ENCODE measurements at places on chromosomes 3 and 15.

- DNase-seq: no peak
These were observed 37.3 kb upstream of the ATP10A start for GRCh38 chr15:25900431-25900830.

- peak; percentile 43 for DNase-seq
These were observed 120.9 kb downstream of the LIPC start for GRCh38 chr15:58552505-58553364.

GRCh38 chr3:37386627-37387230 lies 212.3 kb upstream of the LRRFIP2 start:
- DNase-seq: no peak

DNA sequence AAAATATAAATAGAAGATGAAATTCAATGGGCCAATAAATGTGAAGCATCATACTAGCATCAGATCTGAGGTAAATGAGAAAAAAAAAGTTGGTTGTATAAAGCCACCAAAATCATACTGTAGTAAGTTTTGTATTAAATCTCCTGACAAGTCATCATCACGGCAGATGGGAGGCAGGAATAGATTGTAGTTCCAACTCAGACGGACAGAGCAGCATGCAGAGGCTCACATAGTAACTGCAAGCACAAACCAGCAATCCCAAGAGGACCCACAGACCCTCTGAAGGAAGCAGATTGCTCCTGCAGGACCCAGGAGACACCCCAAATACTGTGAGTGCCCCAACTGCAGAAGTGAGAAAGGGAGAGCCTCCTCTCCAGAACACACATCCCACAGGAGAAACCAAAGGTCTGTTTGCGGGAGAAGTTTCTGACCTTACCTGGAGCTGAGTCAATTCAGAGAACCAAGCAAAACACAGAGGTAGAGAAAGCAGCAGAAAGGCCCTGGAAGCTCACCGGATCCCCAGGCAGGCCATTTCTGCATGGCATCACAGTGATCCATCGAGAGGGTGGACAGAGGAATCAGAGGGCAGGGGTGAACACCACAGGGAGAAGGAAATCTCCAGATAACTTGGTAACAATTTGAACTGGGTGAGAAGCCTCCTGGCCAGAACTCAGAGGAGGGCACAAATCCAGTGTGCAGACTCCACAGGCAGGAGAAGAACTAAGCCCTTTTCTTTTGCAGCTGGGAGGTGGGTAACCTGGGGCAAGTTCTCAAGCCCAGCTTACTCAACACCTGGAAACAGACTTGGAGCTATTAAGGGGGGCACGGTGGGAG lies 141.6 kb upstream of the ARHGEF26 start:
- no peak for DNase-seq

- peak; percentile 24 for DNase-seq
These were observed 45.1 kb downstream of the RAB11A start for GRCh38 chr15:65914386-65914785.

GRCh38 chr3:179421500-179421899 lies 29.8 kb downstream of the GNB4 start:
- peak; percentile 55 for DNase-seq

DNA sequence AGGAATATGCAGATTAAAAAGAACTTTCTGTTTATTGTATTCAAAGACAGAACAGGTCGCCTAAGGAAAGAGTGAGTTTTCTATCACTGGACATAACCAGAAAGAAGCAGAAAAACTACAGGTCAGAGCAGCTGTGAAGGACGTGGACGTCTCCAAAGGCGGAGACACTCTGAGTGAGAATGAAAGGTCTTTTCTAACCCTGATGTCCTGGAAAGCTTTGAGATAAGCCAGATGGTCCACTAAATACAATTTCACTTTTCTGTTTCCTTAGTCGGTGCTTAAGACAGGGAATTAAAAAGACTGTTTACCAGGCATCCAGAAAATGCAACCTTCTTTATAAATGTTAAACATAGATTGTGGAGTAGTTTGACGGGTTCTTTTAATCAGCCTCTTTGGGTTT lies 360.4 kb downstream of the FGF12 start:
- no peak for DNase-seq

- peak; percentile 90 for DNase-seq
These were observed 1.7 kb downstream of the HYAL2 start for GRCh38 chr3:50320853-50321335.

GRCh38 chr15:94235646-94236045 lies 4.3 kb downstream of the MCTP2 start:
- DNase-seq: no peak

GRCh38 chr3:114411190-114411668 lies 117.4 kb downstream of the TIGIT start:
- DNase-seq: no peak

- DNase-seq: no peak
These were observed 131.1 kb upstream of the BFSP2 start for GRCh38 chr3:133268726-133269134.

GRCh38 chr3:160163229-160163878 lies 61.9 kb upstream of the C3orf80 start:
- no peak for DNase-seq

DNA sequence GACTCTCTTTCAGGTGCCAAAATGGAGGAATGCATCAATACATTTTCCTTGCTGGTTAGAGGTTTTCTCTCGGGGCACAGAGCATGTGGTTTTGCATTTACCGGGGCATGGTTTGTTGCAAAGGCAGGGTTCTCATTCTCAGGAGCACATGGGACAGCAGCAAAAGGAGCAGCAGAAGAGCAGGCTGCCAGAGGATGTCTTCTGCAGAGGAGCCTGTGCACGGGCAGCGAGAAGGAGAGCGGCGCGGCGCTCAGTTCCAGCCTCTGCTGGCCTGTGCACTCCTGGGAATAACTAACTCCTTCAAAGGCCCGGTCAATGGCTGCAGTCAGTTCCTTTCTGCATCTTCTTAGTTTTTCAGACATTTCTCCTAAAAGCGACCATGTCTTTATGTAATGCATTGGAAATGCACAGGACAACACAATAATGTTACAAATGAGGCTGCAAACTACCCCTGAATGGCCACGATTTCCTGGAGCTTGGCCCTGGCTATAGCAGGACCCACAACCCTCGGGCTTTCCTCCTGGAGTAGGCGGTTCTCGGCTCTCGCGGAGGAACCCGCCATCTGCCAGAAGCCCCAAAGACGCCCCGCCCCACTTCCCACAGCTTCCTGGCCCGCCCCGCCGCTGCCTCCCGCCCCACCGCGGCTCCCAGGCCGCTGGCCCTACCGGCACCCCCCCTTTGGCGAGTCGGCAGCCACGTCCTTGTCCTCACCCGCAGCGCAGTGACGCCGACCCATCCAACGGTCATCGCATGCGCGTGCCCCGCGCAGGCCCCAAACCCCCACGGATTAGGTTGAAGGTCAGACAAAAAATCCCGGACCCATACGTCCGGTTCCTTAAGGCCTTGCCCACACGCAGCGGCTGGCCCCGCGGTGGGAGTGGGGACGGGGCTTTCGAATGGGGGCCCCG lies at the start of gene C3orf62:
Gene C3orf62, minus strand, starts transcription at position 758 of the 908 bp plus-strand sequence. Its CDS starts 360 bp downstream, at position 398.
- DNase-seq: peak; percentile 92

DNA sequence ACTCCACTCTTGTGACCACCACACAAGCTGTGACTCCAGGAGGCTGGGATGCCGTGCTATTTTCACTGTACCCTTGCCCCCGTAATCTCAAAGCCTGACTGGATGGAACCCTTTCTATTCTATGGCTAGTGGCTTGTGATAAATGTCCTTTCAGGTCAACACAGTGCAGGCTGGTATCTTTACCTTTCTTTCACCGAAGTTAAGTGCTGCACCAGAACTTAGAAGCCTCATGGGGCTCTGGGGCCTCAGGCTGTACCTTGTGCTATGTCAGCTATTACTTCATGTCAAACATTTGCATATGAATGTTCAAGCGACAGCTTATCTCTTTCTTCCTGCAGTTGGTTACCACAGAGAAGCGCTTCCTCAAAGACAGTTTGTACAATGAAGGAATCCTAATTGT lies 66.8 kb downstream of the RPL39L start:
- DNase-seq: no peak

DNA sequence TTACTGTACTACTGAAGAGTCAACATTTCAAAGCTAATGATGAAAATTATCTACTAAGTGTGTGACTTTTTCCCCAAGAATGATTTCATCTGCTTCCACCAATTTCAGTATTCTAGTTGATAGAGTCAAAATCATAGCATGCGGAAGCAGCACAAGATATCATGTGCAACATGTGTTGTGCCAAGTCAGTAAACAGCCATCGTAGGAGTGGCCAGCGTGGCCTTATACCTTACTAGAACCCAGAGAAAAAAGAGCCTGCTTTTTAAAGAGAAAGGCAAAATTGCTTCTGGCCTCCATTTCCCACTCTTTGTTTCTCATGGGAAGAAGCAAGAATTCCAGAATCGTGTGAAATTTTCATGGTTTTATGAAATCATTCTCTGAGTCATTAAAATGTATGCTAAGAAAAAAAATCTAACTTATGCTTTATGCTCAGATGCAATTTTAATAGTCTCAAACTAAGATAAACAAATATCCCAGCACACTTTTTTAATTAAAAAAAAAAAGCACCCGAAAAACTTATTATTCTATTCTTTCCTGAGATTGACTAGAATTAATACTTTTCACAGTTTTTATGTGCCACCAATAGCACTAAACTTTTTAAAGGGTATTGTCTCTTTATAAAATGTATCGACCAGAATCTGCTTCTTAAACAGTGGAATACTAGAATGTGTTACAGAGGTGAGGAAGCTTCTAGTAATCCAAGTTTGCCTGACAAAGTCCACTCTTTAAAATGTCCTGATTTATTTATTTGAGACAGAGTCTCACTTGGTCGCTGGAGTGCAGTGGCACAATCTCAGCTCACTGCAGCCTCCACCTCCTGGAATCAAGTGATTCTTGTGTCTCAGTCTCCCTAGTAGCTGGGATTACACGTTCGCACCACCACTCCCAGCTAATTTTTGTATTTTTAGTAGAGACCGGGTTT lies 87.3 kb downstream of the MBNL1 start:
- no peak for DNase-seq

GRCh38 chr15:83745771-83746170 lies 91.8 kb downstream of the ADAMTSL3 start:
- DNase-seq: no peak

DNA sequence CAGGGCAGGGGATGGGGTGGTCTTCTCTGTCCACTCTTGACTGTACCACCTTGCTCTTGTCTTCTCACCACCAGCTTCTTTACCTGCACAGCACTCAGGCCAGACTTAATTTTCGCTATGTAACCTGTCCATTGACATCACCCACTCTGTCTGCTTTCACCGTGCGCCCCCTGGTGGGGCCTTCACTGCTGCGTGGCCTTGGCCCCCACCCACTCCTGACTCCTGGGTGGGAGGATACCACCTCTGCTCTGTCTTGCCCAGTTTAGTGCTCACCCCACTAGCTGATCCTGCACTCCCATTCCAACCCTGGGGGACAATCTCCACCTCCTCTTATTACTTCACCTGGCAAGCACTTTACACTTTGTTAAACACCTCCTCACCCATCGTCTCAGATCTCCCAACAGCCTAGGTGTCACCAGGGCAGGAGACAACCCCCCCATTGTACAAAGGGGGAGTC lies 17.7 kb downstream of the PTH1R start:
- DNase-seq: peak; percentile 81

DNA sequence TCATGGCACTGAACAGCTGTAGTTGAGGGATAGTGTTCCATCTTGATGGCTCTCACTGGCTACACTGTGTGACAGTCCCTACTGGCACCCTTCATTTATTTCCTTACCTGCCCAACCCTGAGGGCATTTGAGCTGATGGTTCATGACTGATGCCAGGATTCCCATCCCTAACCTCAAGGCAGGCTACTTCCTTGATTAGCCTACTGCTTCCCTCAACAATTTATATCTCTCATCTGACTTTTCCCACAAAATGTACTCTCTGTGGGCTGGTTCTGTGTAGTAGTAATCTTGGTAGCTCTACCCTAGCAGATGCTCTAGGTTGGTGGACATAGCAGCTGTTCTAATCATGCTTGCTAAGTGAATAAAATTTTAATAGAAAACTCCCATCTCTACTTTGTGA lies 106.0 kb downstream of the THRB start:
- DNase-seq: no peak

GRCh38 chr15:49314716-49315115 lies 108.3 kb upstream of the FGF7 start:
- no peak for DNase-seq

DNA sequence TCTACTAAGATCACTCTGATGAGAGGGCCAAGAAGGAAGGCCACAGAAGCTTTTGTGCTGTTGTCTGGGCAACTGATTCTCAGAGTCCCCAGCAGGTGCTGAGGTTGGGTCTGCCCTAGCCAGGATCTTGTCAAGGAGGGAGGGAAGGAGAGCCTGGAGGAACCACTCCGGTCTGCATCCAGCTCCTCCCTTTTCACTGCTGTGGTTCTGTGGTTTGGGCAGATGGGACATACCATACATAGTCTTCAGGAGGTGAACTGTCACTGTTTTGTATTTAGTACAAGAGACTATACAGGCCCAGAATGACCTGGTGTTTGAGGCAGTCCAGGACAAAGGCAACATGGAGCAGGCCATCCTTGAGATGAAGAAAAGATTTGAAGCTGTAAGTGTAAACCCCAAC lies 21.9 kb downstream of the C3orf62 start:
- DNase-seq: no peak

DNA sequence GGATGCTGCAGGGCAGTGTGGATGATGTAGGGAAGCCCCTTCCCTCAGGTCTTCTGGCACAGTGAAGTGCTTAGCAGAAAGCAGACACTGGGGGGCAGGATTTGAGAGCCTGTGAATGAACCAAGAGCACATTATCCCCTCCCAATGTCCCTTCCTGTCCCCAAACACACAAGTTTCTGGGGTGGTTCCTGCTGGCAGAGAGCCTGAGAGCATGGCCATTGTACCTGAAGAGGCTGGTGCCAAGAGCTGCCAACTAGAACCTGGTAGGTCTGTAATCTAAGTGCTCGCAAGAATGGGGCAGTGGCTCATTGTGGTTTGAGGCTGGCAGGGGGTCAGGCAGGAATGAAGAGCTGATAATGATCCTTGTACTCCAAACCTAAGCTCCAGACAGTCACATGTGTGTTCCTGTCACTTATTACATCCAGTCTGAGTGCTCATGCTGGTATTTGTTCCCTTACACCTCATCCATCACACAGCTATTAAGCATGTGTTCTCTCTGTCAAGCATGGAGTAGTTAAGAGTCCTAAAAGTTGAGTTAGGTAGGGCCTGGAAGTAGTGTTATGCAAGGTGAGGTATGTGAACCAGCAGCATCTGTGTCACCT lies 6.7 kb upstream of the CCR1 start:
- DNase-seq: peak; percentile 84

DNA sequence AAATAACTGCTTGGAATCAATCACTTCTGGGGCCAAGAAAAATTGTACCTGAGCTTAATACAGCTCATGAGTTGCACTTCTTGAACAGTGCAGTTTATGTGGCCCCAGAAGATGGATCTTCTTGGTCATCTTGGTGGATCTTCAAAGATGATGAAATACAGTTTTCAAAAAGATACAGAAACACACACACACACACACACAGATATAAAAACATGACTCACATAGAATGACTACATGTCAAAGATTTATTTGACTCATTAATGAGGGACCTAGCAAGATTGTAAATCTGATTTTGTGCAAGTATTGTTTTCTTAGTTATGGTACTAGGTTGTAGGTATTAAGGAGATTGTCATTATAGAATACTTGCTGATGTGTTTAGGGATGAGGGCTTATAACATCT lies 32.6 kb downstream of the PDCD6IP start:
- DNase-seq: no peak
